ENCODE measurements at places on chromosomes 3 and 15.

DNA sequence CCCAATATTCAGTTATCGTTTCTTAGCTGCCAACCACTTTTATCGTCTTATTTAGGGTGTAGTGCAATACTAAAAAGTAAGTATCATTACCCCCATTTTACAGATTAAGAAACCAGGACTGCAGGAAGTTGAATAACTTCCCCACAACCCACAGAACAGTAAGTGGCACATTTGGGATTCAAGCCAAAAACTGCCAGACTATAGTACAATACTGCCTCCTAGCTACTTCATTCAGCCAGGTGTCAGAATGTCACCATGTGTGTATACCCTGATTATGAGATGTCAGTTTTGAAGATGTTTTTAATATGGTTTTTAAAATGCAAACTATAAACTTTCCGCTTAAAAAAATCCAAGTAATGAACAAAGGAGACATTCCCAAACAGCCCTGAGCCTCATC, 74.2 kb upstream of the PROK2 start:
- peak; percentile 68 for DNase-seq

DNA sequence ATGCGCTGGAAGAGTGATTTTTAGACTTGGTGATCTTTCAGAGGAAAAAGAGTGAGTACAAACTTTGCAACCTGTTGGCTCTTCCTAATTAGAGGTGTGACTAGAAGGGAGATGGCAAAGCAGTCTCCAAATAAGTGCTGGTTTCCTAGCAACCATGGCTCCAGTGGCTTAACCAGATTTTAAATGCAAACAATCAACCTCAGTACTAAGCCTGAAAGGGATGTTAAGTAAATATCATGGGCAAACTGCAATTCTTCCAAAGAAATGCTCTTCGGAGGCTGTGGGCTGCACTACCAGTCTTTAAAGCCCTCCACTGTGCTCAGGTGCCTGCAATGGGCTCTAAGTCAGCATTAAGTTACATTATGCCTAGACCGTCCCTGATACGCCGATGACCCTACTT, 678.1 kb upstream of the CCDC54 start:
- DNase-seq = no peak

DNA sequence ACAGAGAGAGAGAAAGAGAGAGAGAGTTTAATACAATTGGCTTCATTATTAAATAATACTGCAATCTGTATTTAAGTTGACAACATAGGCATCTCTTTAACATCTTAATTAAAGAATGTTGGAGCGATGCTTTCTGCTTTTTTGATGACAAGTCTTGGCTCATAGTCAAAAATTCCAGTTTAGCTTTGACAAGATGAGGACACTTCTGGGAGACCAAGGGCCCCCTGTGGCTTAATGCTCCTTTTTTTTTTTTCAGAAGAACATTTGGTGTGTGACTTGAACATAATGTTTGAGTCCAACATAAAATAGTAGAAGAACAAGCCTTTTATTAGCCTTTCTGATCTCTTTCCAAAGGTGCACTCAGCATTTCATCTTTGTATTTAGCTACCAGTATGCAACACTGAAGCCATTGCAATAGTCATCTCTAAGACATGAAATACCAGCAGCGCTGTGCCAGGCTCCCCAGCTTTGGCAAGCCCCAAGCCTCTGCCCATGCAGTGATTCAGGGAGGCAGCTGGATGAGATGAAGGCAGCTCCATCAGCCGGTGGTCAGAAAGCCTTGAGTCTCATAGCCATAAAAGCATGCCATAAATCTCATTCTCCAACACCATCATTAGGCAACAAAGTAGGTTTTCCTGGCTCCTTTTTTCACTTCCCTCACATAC, 349.4 kb upstream of the SEMA6D start:
- no peak for DNase-seq

DNA sequence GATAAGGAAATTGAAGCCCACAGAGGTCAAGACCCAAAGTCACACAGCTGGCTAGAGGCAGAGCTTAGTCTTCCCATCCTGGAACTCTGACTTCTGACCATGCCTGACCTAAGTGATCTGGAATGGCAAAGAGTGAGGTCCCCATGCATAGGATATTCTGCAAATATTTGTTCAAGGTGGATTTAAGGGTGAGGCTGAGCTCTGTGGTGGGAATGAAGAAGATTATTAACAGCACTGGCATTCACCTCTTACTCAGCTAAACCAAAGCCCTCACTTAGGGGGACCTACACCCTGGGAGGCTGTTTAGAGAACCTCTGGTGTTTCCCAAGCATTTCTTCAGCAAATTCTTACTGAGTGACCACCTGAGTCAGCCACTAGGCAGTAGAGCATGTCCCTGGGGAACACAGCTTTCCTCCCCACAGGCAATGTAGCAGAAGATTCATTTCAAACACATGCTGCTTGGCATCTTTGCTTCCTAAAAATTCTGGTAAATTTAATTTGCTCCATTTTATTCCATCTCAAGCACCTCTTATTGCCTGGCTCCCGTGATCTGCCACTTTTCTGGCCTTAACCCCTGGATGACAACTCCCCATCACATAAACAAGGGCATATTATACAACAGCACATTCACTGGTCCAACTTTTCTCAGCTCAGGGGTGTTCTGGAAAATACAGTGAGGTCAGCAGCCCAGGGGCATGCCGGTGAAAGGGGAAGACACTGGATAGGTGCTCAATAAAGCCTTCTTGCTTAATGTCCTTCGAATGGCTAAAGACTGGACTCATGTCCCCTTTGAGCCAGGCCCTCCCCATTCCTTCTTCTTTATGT, 176.0 kb downstream of the ABHD5 start:
- no peak for DNase-seq

DNA sequence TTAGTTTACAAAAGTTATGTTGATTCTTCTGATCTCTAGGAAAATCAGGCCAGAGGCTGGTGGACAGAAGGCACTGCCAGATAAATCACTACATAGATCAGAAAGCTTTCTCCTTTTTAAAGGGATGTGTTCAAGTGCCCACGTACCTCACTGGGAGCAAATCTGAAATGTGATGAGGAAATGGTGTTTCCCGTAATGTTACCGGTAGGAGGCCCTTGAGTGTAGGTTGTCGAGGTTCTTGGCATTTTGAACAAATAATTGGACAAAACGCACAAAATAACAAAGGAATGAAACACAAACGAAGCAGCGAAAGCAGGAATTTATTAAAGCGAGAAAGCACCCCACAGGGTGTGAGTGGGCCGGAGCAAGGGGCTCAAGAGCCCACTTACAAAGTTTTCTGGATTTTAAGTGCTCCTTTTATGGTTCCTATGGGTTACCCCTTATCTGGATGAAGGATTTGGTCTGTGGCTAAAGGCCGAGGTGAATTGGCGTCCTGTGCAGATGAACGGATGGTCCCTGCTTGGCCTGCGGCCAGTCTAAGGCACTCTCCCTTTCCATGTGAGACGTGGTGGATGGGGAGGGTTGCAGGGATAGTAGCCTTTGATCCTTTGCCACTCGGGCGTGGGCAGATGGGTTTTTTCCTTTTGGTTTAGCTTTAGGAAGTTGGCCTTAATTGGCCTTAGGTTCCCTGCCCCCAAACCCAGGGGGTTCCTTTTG, 1.0 kb downstream of the SNX1 start:
- no peak for DNase-seq

DNA sequence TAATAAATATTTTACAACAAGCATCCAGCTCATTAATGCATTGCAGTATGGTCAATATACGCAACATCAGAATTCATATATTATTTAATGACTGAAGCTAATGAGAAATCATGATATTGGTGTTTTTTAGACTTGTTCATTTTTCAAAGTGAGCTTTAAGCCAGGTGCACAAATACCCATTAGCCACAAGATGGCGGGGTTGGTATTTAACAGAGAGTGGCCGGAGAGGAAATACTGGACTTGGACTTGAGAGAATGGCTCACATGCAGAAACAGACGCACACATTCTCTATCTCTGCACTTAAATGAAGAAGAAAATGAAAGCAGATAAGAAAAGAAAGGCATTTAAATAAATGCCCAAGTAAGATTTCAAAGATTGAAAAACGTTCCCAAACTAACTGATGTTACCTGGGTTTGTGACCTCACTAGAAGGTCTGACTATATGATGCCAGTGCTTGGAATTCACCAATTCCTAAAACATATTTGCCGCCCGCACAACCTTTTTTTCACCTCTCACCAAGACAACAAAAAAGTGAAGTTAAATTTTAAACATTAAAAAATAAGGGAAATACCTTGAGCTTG, 21.2 kb upstream of the CRBN start:
- peak; percentile 44 for DNase-seq
